HCT116 (cell line): ENCODE measurements at places on chromosomes 7 and 10. TPM values are rescaled to one million over a fixed set of nuclear protein-coding genes. Genes with fewer than 3 reads are reported as not detected.

DNA sequence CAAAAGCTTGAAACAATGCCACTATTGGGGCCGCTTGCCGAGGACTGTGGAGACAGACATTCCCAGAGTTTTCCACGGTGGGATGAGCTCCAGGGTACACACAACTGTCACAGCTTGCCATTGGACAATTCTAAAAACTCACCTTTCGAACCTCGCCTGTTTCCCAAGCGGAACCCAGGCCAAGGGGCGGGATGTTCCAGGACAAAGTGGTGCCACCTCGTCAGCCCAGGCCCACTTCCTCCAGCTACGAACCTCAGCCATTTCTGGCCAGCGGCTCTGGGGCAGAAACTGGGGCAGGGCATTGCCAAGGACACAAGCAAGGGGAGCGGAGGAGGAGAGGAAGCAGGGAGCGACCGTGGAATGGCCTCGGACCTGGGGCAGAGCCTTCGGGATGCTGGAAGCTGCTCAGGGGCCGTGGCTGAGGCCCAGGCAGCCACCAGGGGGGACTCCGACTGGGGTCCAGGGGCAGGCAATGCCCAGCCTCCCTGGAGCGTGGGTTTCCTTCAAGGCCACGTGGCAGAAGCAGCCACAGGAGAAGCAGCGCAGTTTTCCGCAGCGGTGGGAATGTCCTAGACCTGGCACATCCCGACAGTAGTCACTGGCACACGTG, 44.7 kb upstream of the INSIG1 start:
- no peak overlapping the region for H3K4me3 ChIP-seq
- peaks cover 1% of the 10 kb centered on the region for H3K4me1 ChIP-seq
- no peaks in the 10 kb centered on the region for H3K27me3 ChIP-seq
- DNase-seq: no peak

- H3K4me3 ChIP-seq: no peak overlapping the region
- H3K36me3 ChIP-seq: no peaks in the 10 kb centered on the region
- no peak for DNase-seq
- H3K27me3 ChIP-seq: peaks cover 1% of the 10 kb centered on the region; the same call in 1 of the 2 replicates
- H3K27ac ChIP-seq: no peak overlapping the region
Measured at GRCh38 chr7:2926896-2927405, 82.8 kb upstream of the GNA12 start.

- no peak overlapping the region for H3K4me3 ChIP-seq
- H3K4me1 ChIP-seq: peaks cover 2% of the 10 kb centered on the region
- no peaks in the 10 kb centered on the region for H3K27me3 ChIP-seq
Measured at GRCh38 chr10:86312701-86313270, 53.8 kb downstream of the GRID1 start.

GRCh38 chr10:509361-510102, 179.9 kb downstream of the DIP2C start:
- H3K27me3 ChIP-seq: no peaks in the 10 kb centered on the region
- H3K4me1 ChIP-seq: peaks cover 10% of the 10 kb centered on the region
- no peak overlapping the region for H3K27ac ChIP-seq
- no peaks in the 10 kb centered on the region for H3K36me3 ChIP-seq
- DNase-seq: no peak
- no peak overlapping the region for H3K4me3 ChIP-seq

- H3K36me3 ChIP-seq: no peaks in the 10 kb centered on the region
- H3K27ac ChIP-seq: no peak overlapping the region
- no peaks in the 10 kb centered on the region for H3K27me3 ChIP-seq
- no peak overlapping the region for H3K4me3 ChIP-seq
Measured at GRCh38 chr7:115558161-115558560, 472.4 kb downstream of the TFEC start.

GRCh38 chr7:121084748-121085336, 96.3 kb downstream of the CPED1 start:
- peaks cover 9% of the 10 kb centered on the region for H3K4me1 ChIP-seq
- H3K27me3 ChIP-seq: no peaks in the 10 kb centered on the region
- peak overlapping the region; percentile 18; the same call in 1 of the 2 replicates for H3K4me3 ChIP-seq
- H3K27ac ChIP-seq: no peak overlapping the region

DNA sequence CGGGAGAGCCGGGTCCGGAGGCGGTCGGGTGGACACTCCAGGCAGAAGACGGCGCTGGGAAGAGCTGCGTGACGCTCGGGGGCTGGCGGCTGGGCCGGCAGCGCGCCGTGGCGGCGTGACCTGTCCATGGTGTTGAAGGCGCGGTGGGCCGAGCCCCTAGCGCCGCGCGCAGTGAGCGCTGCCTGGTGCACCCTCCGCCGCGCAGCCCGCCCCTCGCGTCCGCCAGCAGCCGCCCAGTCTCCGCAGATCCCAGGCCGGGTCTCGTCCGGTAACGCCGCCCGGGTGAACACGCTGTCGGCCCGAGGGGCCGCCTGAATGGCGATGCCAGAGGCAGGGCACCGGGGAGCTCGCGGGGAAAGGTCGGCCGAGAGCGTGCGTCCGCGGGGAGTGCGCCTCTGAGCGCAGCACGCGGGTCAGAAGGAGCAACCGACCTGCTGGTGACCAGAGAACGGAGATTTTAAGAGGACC, 657 bp upstream of the TMEM178B start:
- no peak overlapping the region for H3K4me3 ChIP-seq
- DNase-seq: no peak
- H3K4me1 ChIP-seq: no peaks in the 10 kb centered on the region

GRCh38 chr10:126110489-126111180, 214.3 kb downstream of the FANK1 start:
- H3K27ac ChIP-seq: no peak overlapping the region
- DNase-seq: no peak
- H3K27me3 ChIP-seq: peaks cover 55% of the 10 kb centered on the region
- H3K4me3 ChIP-seq: no peak overlapping the region
- no peaks in the 10 kb centered on the region for H3K4me1 ChIP-seq

GRCh38 chr7:100271716-100272537, 35.6 kb upstream of the SPDYE3 start:
- H3K27me3 ChIP-seq: no peaks in the 10 kb centered on the region
- H3K4me3 ChIP-seq: peak overlapping the region; percentile 50
- H3K4me1 ChIP-seq: peaks cover 33% of the 10 kb centered on the region
- peak overlapping the region; percentile 59 for H3K27ac ChIP-seq
- no peaks in the 10 kb centered on the region for H3K36me3 ChIP-seq

- H3K36me3 ChIP-seq: no peaks in the 10 kb centered on the region
- DNase-seq: no peak
- H3K27ac ChIP-seq: no peak overlapping the region
- no peaks in the 10 kb centered on the region for H3K27me3 ChIP-seq
Measured at GRCh38 chr10:8137726-8138125, 83.2 kb downstream of the GATA3 start.

DNA sequence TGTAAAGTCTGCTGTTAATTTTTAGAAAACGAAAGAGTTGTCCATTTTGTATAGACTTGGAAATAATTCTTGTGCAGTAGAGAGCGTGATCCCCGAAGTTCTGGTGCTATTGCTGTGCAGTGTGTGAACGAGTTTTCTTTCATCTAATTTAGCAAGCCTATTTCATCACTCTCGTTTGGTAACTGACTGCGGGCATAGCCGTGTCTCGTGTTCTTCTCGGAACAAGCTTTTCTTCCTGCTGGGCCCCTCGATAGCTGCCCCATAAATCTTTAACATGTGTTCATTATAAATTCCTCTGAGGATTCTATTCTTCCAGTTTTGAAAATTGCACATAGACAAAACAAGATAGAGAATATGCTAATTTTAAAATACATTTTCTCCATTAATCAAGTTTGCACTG, 622.0 kb upstream of the PFKP start:
- no peak overlapping the region for H3K27ac ChIP-seq

GRCh38 chr10:92284112-92284704, 6.7 kb downstream of the CPEB3 start:
- H3K36me3 ChIP-seq: no peaks in the 10 kb centered on the region
- no peaks in the 10 kb centered on the region for H3K4me1 ChIP-seq
- no peak overlapping the region for H3K4me3 ChIP-seq
- no peaks in the 10 kb centered on the region for H3K27me3 ChIP-seq
- DNase-seq: no peak
- H3K27ac ChIP-seq: no peak overlapping the region

GRCh38 chr7:74671602-74672001, 14.1 kb downstream of the GTF2I start:
- H3K27me3 ChIP-seq: no peaks in the 10 kb centered on the region
- no peak overlapping the region for H3K4me3 ChIP-seq

- no peaks in the 10 kb centered on the region for H3K27me3 ChIP-seq
- no peak for DNase-seq
- H3K4me1 ChIP-seq: no peaks in the 10 kb centered on the region
Measured at GRCh38 chr10:10318856-10319255, 698.8 kb upstream of the CELF2 start.

- no peaks in the 10 kb centered on the region for H3K4me1 ChIP-seq
- H3K4me3 ChIP-seq: no peak overlapping the region
- no peak overlapping the region for H3K27ac ChIP-seq
- DNase-seq: no peak
- 0 out of 2 replicates have a peak, but pooled peaks cover 6% of the 10 kb centered on the region for H3K27me3 ChIP-seq
Measured at GRCh38 chr7:100401811-100402210, 26.7 kb downstream of the ZCWPW1 start.

DNA sequence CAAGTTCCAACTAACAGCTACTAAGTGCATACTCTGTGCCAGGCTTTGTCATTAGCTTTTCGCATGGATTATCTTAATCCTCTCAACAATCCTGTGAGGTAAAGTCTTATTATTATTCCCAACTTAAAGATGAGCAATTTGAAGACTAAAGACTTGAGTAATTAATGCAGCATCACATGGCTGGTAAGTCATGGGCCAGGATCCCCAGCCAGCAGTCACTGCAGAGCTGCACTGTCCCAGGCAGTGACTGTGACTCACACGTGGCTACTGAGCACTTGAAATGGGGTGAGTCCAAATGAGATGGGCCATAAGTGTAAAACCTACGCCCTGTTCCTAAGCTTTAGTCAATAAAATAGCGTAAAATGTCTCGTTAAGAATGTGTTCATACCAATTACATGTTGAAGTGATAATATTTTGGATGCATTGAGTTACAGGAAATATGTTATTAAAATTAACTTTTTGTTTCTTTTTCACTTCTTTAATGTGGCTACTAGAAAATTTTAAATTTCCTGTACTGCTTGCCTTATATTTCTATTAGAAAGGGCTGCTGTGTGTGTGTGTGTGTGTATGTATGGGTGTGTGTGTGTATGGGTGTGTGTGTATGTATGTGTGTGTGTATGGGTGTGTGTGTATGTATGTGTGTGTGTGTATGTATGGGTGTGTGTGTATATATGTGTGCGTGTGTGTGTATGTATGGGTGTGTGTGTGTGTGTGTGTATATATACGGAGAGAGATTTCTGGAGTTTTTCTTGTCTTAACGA, 756.3 kb downstream of the AUTS2 start:
- H3K4me3 ChIP-seq: no peak overlapping the region
- H3K36me3 ChIP-seq: no peaks in the 10 kb centered on the region
- DNase-seq: no peak

GRCh38 chr10:53233749-53234148, 461.2 kb upstream of the MBL2 start:
- H3K36me3 ChIP-seq: no peaks in the 10 kb centered on the region
- no peak overlapping the region for H3K4me3 ChIP-seq
- H3K4me1 ChIP-seq: no peaks in the 10 kb centered on the region
- no peak overlapping the region for H3K27ac ChIP-seq

DNA sequence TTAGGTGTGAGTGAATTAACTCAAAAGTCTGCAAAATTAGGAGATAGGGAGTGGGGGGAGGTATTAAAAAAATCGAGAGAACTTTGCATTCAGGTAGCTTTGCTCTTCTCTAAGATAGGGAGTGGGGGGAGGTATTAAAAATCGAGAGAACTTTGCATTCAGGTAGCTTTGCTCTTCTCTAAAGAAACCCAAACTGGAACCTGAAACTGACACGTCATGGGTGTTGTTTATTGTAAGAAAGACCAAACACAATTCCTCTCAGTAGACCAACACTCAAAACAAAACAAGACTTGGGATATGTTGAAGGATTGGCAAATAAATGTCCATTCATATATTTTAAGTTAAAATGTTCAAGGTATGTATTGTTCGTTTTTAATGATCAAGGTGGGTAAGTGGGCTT, 87.9 kb downstream of the KIAA1549 start:
- H3K36me3 ChIP-seq: 0 out of 2 replicates have a peak, but pooled peaks cover under 1% of the 10 kb centered on the region
- no peak for DNase-seq
- no peaks in the 10 kb centered on the region for H3K27me3 ChIP-seq
- H3K4me3 ChIP-seq: no peak overlapping the region
- H3K27ac ChIP-seq: no peak overlapping the region

- no peak overlapping the region for H3K27ac ChIP-seq
- peaks cover 4% of the 10 kb centered on the region; the same call in 1 of the 2 replicates for H3K27me3 ChIP-seq
- H3K4me3 ChIP-seq: no peak overlapping the region
- DNase-seq: no peak
- no peaks in the 10 kb centered on the region for H3K4me1 ChIP-seq
Measured at GRCh38 chr10:99461230-99461629, 30.8 kb upstream of the GOT1 start.

GRCh38 chr10:80528185-80528700, 9.5 kb upstream of the SH2D4B start:
- H3K4me3 ChIP-seq: no peak overlapping the region
- no peaks in the 10 kb centered on the region for H3K27me3 ChIP-seq

DNA sequence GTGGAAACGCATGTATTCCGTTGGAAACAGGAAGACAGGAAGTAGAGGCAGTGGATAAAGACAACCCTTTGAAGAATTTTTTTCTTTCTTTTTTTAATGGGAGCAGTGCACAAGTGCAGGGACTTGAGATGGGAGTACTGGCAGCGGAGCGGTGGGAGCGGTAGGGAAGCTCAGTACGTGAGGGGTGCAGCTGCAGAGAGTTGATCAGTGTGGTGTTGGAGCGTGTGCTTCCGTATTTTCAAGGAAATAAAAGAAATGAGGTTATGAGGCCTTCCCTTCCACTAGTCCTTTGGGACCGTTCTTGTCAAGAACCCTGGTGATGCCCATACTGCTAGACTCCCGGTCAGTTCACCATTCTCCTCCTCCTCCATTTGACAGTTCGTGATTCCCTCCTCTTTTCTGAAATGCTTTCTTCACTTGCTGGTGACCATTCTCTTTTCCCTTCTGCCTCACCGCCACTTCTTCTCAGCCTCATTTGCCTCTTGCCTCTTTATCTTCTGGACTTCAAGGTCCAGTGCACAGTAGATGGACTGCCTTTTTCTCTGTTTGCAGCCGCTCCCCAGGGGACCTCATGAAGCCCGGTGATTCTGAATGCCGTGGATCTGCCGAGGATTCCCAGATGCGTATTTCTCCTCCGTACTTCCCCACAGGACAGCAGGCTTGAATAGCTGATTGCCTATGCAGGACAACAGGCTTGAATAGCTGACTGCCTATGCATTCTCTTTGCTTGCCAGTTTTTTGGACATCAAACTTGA, 39.1 kb upstream of the TMEM236 start:
- H3K4me3 ChIP-seq: no peak overlapping the region
- peaks cover 14% of the 10 kb centered on the region; the same call in 1 of the 2 replicates for H3K36me3 ChIP-seq
- no peaks in the 10 kb centered on the region for H3K27me3 ChIP-seq
- no peaks in the 10 kb centered on the region for H3K4me1 ChIP-seq
- no peak overlapping the region for H3K27ac ChIP-seq

GRCh38 chr7:150371131-150371995, 2.7 kb downstream of the REPIN1 start:
- no peaks in the 10 kb centered on the region for H3K27me3 ChIP-seq
- DNase-seq: no peak
- no peak overlapping the region; the same call in 1 of the 2 replicates for H3K27ac ChIP-seq
- no peak overlapping the region for H3K4me3 ChIP-seq

LIPM gene
- total RNA-seq: not detected

TFEC gene
- total RNA-seq: 0.12 TPM

CRPPA gene
- total RNA-seq: 1.6 TPM

ADAP1 gene
- total RNA-seq: 34.0 TPM

PRTFDC1 gene
- total RNA-seq: not detected

FAM221A gene
- total RNA-seq: 2.2 TPM

INA gene
- total RNA-seq: not detected

ORAI2 gene
- 13.2 TPM for total RNA-seq

ACTL6B gene
- total RNA-seq: not detected

GNGT1 gene
- 0.91 TPM for total RNA-seq

OR2A1 gene
- not detected for total RNA-seq

DEPP1 gene
- total RNA-seq: 3.8 TPM

FIGNL1 gene
- total RNA-seq: 28.1 TPM

GPR15LG gene
- not detected for total RNA-seq

CRYGN gene
- not detected for total RNA-seq
